Stimulated activated CD4-positive, alpha-beta T cell treated with anti-CD3 and anti-CD28 coated beads, TNF-alpha, amount 100 ng/mL, for 48 hours (primary cell): ENCODE measurements at places on chromosomes 6 and 20.

DNA sequence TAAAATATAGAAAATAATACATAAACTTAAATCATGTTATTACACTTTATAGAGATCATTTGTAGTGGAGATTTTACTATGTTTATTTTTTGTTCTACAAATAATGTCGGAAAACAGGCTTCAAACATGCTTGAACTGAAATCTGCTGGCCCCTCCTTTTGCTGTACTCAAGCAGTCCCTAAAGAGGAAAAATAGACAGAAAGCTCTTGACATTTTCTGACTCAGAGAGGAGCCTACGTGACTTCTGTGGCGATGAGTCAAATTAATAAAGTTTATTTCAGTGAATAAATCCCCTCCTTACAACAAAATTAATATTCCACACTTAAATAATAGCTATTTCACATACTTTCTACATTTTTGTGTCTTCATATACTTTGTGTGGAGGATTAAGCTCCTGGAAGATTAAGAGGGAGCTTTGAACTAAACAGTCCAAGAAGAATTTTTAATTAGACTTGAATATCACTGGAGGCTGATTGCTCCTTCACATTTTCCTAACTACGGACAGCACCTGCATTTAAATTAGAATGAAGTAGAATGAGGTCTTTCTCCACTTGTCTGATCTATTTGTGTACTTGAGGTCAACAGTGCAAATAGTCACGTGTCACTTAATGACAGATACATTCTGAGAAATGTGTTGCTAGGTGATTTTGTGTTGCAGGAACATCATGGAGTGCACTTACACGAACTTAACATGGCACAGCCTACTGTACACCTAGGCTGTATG lies 1.7 kb upstream of the TREM1 start:
- DNase-seq = no peak

GRCh38 chr6:18328070-18328469 lies 59.1 kb upstream of the RNF144B start:
- DNase-seq = no peak

- DNase-seq = no peak
Measured at GRCh38 chr6:4981761-4982160, 22.1 kb downstream of the RPP40 start.

- DNase-seq = no peak
Measured at GRCh38 chr6:113361014-113361645, 496.0 kb upstream of the MARCKS start.

GRCh38 chr6:169927711-169928110 lies 176.3 kb downstream of the ERMARD start:
- no peak for DNase-seq
